CD4-positive, alpha-beta T cell treated with Interleukin-10 for 1 hour (primary cell): ENCODE measurements at places on chromosomes 13 and 19.

DNA sequence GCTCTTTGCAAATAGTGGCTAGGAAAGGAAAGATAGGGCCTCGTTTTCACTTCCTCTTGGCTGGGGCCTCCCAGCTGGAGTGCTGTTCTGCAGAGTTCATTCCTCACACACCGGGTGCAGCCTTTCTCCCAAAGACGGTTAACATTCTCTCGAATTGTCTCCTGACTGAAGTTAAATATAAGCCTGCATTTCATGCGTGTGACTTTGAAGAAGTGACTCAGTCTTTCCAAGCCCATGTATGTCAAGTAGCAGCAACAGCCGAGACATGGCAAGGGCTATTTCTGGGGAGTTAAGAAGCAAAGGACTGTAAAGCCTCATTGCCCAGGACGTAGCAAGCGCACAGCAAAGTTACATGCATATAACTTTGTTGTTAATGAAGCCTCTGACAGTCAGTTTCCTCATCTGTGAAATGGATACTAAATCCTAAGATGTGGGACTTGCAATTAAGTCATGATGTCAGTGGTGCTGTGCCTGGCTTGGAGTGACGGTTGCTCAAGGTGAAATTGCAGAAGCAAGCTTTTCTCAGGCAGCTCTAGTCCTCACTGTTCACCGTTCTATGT is 502.4 kb downstream of the MYO16 start:
- DNase-seq: no peak

DNA sequence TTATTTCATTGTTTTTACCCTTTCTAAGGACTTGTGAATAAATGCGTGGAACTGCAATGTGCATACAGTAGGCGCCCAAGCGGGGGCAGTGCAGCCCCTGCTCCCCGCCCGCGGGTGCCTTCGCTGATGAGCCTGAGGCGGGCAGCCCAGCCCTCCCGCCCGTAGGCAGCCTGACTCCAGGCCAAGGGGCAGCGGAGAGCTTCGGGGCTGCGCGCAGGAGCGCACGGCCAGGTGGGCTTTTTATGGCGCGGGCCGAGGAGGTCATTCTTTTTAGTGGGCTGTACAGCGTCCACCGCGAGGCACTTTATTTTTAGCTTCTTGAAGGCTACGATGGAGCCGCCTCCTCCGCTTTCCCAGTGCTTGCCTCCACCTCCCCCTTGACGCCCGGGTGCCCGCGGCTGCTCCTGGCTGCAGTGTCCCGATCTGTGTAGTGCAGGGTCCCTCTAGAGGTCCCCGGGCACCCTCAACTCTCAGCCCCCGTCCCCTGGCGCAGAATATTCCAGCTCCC is 60.5 kb downstream of the CCNE1 start:
- no peak for DNase-seq

- DNase-seq: no peak
Observed at GRCh38 chr13:56720841-56721240, 419.9 kb upstream of the PRR20A start.

- DNase-seq: peak; percentile 82
Observed at GRCh38 chr13:114110091-114110829, 22.2 kb downstream of the RASA3 start.

DNA sequence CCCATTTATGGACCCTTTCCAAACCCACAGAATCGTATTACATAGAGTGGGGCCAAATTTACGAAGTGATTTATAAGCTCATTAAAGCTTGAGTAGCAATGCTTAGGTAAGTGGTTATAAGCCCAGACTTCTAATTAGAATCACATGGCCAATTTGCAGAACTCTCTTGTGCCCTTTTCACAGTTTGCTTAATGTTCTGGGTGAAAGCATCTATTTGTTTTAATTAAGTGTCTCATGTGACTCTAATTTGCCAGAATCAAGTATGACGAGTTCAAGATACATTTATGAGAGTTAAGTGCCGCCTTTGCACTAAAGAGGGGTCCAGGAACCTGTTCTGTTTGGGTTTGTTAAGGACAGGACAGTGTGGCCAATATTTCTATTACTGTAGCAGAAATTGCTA is 46.0 kb upstream of the ZNF681 start:
- DNase-seq: no peak

- DNase-seq: no peak
Observed at GRCh38 chr13:41935501-41935900, 25.4 kb downstream of the VWA8 start.

- no peak for DNase-seq
Observed at GRCh38 chr19:3513229-3514140, 7.4 kb downstream of the FZR1 start.

DNA sequence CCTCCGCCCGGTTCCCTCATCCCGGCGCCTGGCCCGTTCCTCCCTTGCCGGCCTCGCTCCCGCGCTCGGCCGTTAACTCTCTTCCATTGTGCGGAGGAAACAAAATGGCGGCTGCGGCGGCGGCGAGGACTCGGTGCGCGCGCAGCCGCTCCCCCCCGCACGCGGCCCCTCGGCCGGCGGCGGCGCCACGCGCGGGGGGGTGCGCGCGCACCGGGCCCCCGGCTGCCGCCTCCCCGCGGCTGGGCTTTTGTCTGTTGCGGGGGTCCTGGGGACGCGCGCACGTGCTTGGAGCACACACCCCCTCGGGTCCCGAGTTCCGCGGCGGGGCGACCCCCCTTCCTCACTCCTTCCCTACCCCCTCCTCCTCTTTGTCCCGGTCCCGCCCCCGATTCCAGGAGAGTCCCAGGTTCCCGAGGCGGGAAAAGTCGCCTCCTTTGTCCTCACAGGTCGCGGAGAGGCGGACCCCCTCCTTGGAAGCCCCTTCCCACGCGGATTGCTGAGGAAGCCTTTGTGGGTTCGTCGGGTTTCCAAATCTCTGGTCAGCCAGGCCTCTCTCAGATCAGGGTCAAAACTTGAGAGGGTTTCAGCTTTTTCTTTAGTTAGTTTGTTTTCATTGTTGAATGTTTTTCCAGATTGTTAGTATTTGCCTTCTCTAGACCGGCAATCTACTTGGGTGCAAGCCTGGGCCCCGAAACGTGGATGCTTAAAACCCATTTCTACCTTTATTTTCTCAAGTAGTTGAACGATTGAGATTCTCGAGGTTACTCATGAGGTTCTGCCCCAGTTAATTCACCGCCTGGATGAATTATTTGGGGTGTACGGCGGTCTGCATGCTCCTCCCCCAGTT is 687 bp downstream of the ILF3 start:
- peak; percentile 75 for DNase-seq

- DNase-seq: no peak
Observed at GRCh38 chr13:100610391-100611347, 22.1 kb upstream of the GGACT start.
